ENCODE measurements at places on chromosomes 6 and 20.

GRCh38 chr6:117568831-117569410 is 33.4 kb downstream of the GOPC start:
- no peak for DNase-seq

DNA sequence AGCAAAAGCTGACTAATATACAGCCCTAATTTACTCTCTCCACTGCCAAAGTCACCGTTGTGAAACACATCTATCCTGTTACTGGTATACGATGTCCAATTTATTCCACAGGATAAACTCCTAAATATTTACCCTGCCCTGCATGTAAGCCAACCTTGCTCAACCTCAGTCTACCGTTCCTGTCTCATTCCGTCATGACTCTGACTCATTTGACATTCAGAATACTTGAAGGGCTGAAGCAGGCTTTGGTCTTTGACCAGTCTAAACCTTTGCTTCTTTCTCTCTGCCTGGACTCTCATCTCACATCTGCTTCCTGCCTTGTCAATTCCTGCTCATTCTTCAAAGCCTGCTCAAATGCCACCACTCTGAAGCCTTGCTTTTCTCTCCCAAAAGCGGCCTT is 157.5 kb downstream of the SCP2D1 start:
- DNase-seq, result no peak

- DNase-seq, result no peak
These were observed 16.7 kb downstream of the COL11A2 start for GRCh38 chr6:33175436-33176069.

DNA sequence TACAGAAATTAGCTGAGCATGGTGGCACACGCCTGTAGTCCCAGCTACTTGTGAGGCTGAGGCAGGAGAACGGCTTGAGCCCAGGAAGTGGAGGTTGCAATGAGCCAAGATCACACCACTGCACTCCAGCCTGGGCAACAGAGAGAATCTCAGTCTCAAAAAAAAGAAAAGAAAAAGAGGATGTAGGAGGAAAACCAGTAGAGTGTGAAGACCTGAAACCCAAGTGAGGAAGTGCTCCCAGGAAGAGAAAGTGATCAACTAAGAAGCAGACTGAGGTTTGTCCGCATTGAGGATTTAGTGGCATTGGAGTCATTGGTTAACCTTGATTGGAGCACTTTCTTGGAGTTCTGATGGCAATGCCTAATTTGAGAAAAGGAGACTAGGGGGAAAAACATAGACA is 20.6 kb upstream of the TASP1 start:
- no peak for DNase-seq

DNA sequence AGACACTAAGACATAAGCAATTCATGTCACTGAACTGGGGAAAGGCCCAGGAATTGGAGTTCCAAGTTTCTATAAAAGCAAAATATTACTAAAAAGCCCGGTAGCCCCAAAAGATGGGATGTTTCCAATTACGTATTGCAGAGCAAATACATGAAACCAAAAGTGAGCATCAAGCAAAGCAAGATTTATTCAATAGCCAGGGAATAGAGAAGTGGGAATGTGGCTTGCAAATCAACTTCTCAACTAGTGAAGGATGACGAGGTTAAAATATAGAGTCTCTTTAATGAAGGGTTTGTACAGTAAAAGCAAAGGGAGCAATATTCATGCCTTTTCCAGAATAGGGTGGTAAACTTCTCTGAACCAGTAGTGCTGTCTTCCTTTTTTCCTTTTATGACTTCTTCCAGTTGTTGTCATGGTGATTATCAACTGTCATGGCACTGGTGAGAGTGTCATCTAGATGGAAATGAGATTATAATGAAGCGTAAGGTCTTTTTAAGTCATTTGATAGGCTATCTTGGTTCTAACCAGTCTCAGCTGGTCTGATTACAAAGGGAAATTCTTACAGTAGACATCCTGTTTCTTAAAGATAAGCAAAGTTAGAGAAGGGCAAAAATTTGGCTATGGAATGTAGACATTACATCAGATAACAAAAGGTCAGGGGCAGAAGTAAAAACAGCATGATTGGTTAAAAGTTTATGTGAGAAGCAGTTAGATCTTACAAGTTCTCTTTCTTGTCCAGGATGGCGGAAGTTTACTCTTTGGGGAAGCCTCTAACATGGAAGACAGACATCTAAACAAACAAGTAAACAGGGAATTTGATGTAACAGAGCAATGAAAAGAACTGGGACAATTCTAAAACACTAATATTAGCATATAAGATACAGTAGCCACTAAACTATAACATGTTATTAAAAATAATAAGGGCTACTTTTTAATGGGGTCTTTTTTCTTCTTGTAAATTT is 96.9 kb downstream of the TBX18 start:
- DNase-seq, result no peak

GRCh38 chr6:147448775-147449174 is 59.7 kb upstream of the SAMD5 start:
- no peak for DNase-seq

DNA sequence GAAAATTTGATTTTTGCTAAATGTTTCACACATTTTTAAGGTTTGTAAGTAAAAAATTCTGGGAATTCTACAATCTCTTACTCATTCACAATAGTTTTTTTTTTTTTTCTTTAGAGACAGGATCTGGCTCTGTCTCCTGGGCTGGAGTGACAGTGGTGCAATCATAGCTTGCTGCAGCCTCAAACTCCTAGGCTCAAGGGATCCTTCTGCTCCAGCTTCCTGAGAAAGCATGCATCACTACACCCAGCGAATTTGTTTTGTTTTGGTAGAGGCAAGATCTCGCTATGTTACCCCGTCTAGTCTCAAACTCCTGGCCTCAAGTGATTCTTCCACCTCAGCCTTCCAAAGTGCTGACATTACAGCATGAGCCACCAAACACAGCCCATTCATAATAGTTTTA is 232.8 kb downstream of the GJA1 start:
- DNase-seq, result no peak

DNA sequence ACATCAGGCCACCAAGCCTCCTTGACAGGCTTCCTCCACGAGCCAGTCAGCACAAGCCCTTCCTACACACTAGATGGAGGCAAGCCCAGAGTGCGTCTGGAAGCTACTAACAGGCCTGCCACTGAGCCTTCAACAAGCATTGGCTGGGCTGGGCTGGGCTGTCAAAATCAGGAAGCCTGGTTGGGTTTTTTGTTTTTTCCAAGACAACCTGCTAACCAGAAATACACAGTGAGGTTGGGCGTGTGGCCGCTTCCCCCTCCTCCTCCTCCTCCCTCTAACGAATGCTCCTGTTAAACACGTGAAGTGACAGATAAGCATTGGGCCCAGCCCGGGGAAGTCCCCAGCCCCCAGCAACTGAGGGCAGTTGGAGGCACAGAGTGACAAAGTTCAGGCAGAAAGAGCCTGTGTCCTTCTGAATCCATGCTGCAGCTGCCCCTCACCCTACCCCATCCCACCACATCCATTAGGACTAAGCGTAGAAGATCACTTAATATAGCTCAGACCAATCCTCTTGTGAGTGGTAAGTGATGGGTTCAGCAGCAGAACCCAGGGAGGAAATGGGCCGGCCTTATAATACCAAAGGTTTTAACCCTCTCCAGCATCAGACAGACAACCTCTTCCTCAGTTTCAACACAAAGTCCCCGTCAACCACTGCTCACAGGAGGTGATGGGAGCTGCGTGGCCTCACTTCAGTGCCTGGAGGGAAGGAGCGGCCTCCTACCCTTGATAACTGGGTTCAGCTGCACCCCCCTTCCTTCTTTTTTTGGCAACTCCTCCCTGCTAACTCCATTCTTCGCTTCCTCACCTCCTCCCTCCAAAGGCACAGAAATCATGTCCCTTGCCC is 1.1 kb downstream of the NFATC2 start:
- peak; percentile 91 for DNase-seq
